ENCODE measurements at places on chromosomes 1 and 21.
A peak's percentile ranks its signal among the peaks of the same experiment; 100 is the strongest.

GRCh38 chr1:246577720-246578106, 11.5 kb downstream of the CNST start:
- peak; percentile 38 for DNase-seq

DNA sequence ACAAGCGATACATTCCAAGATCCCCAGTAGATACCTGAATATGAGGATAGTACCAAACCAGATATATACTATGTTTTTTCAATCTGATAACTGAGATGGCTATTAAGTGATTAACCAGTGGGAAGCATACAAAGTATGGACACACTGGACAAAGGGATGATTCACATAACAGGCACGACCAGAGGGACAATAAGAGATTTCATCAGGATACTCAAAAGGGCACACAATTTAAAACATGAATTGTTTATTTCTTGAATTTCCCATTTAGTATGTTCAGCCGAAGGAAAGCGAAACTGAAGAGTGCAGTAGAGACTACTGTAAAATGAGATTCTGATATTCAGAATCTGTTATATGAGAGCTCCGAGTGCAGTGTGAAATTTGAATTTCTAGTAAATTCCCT, 10.6 kb downstream of the ZZZ3 start:
- DNase-seq = peak; percentile 53

DNA sequence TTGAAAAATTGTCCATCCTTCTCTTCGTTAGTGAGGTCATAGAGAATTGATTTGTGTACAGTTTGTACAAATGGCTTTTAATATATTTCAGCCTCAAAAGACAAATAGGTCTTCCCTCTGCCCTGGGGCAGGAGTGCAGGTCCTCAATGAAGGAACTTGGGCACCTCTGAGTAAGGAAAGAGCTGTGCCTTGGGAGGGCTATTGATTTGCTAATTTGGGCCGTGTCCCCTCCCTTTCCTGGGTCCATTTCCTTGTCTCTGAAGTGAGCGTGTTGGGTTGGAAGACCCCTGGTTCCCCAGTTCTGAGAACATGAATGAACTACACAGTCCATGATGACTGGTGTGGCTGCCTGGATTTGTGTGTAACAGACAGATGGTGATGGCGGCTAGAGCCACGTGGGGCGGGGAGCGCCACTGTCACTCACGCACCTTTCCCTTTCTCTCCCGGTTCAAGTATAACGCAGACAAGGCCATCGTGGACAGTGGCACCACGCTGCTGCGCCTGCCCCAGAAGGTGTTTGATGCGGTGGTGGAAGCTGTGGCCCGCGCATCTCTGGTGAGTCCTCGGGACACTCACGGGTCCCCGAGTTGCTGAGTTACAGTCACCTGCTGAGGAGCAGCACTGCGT, 71.0 kb upstream of the FAM3B start:
- no peak for DNase-seq

- DNase-seq = no peak
Observed at GRCh38 chr1:233088613-233089012, 138.2 kb downstream of the NTPCR start.

DNA sequence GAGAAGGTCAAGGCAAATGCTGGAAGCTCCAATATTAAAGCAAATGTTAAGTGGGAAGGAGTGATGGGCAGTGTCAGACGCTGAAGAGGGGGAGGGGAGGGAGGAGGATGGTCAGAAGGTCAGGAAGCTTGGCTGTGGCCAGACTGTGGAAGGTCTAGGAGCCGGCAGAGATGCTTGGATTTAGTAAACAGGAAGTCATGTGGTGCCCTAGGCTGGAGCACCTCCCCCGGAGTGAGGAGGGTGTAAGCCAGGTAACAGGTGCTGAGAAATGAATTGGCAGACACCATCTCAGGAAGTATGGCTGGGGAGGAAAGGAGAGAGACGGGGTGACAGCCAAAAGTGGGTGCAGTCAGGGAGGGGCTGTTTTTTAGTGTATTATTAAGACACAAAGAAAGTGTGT, 17.7 kb downstream of the CSMD2 start:
- no peak for DNase-seq

DNA sequence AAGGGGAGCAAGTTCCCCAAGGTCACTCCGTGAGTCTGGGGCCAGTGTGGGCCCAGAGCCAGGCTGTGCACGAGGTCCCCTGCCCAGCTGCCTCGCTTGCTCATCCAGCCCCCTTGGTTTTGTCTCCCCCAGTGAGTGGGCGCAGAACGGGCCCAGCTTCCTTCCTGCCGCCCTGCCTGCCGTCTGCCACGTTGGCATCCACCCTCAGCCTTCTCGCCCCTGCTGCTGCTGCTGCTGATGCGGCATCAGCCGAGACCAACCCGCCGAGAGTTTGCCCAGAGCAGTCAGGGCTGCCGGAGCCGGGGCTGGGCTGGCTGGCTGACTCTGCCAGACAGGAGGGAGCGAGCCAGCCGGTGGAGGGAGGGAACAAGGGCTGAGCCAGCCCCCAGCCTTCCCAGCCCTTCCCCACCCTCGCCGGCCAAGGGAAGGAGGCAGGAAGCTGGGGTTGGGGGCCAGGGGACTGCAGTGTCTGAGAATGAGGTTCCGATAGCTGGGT, 31.4 kb upstream of the WASF2 start:
- no peak for DNase-seq

DNA sequence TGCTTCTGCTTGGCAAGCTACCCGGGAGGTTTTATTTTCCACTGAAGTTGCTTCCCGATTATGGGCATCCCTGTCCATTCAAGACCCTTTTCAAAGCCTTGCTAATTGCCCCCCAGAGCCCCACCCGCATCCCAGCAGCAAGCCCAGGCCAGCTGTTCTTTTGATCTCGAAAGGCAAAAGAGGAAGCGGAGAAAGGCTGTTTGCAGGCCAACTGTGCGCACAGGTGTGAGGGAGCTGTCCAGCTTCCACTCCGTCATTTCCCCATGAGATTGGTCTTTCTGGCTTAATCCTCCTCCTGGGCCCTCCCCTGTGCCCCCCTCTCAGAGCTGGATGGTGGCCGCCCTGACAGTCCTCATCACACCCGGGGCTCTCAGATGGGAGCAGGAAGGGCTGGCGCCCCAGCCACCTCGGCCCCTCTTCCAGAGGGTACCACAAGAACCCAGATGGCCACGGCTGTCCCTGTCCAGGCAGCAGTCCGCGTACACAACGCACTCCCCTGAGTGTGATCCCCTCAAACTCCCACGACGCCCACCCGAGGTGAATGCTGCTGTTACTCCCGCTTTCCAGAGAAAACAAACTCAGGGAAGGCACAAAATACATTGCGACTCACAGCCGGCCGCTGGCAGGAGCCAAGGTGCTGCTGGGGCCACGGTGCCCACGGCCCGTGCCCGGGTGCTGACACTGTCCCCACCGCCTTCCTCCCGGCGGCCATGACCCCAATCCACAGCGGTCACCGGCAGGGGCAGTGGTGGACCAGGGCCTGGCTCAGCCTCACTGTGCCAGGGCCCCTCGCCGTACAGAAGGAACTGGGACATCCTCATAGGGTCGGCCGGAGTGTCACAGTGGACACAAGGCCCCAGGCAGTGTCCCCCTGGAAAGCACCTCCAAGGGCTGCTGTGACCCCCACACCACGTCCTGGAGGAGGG, 121.9 kb downstream of the CRYAA start:
- DNase-seq = no peak

DNA sequence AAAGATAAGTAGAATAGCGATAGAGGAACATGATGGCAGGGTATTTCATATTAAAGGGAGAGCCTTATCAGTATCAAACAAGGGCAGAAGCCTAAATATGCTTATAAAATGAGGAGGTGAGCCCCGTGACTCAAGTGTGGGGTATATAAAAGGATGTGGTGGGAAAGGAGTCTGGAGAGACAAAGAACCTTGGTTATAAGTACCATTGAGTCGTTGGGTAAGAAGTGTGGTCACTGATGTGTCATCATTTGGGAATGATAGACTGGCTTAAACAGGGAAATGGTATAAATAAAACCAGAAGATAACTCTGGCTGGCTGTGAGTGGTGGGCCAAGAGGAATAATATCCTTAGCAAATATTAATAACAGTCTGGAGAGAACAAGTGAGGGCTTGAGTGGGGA, 10.9 kb upstream of the CD5L start:
- DNase-seq = peak; percentile 34

GRCh38 chr1:83822208-83822607, 176.7 kb downstream of the TTLL7 start:
- DNase-seq = no peak

- DNase-seq = no peak
Observed at GRCh38 chr1:198986036-198986435, 347.2 kb downstream of the PTPRC start.

DNA sequence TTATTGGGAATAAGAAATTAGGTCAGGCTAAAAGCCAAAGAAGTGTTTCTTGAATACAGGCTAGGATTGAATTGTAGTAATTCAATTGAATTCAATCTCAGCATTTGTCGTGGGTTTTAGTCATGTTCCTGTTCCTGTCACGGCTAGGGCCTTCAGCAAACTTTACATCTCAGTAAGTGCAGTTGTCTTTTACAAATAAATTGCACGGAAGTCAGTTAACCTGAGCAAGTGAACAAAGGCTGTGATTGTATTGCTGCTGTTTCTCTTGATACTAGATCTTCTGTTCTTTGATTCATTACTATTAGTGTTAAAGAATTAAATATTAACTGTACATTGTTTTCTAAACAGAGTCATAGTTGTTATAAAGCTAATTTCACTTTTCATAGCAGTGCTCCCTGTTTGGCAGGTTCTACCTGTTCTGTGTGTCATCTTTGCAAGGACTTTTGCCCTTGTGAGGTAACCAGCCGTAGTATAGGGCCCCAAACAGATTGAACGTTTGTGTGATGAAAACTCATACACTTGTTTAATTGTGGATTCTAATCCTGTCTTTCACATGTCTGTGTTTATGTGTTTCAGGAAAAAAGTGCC, 164.4 kb downstream of the EDEM3 start:
- no peak for DNase-seq

- DNase-seq = peak; percentile 25
Observed at GRCh38 chr1:232554409-232554808, 75.5 kb downstream of the SIPA1L2 start.

- peak; percentile 18 for DNase-seq
Observed at GRCh38 chr1:16006552-16007485, 2.8 kb downstream of the SRARP start.

GRCh38 chr1:208131621-208132286, 112.4 kb downstream of the PLXNA2 start:
- no peak for DNase-seq

DNA sequence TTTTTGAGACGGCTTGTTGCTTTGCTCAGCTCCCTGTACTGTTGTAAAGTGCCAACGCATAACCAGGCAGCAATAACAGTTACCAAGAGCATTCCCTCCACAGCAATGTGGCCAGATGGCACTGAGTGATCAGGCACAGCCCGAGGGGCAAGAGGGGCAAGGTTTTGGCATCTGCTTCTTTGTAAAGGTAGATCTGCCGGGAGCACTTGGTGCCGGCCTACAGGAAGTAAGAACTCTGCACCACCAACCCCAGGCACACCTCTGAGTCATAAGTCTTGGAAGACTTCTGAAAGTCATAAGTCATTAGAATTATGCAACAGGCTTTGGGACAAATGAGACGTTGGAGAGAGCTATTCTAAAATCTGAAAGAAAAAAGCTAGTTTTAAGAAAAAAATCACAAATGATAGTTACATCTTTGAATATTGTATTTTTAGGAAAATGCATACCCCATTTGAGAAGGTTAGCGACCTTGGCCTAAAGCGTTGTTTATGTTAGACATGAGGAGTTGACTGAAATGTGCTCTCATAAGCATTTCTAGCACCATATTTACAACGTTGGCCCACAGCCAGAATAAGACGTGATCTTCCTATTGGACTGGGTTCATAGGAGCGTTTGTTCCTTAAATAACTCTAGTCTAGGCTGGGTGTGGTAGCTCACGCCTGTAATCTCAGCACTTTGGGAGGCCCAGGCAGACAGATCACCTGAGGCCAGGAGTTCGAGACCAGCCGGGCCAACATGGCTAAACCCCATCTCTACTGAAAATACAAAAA, 37.7 kb upstream of the MAP10 start:
- peak; percentile 74 for DNase-seq

GRCh38 chr1:41751804-41752513, 166.8 kb downstream of the HIVEP3 start:
- DNase-seq = peak; percentile 92

- no peak for DNase-seq
Observed at GRCh38 chr21:31505975-31506374, 153.5 kb upstream of the SOD1 start.

DNA sequence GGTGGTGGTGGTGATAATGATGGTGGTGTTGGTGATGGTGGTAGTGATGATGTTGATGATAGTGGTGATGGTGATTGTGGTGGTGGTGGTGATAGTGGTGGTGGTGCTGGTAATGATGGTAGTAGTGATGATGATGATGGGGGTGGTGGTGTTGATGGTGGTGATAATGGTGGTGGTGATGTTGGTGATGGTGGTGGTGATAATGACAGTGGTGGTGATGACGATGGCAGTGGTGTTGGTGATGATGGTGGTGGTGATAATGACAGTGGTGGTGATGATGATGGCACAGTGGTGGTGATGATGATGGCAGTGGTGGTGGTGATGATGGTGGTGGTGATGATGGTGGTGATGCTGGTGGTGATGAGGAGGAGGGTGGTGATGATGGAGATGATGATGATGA, 7.0 kb upstream of the AJAP1 start:
- no peak for DNase-seq

GRCh38 chr21:18252256-18252655, 7.6 kb downstream of the CHODL start:
- DNase-seq = no peak

DNA sequence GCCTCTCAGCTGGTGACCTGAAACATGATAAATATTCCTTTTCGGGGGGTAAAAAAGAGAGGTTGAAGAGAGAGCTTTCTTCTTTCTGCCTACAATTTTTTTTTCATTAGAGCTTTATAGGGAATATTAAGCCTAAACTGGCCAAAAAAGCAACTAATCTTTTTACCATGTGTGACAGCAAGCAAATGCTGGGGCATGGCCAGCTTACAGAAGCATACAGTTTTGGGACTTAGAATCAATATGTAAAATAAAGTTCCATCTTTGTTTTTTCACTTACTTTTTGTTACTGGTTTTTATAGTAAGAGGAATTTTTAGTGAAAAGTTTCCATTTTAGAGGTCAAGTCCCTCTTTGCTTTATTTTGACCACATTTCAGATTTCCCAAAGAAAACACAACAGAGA, 301.2 kb upstream of the DEPDC1 start:
- DNase-seq = no peak

DNA sequence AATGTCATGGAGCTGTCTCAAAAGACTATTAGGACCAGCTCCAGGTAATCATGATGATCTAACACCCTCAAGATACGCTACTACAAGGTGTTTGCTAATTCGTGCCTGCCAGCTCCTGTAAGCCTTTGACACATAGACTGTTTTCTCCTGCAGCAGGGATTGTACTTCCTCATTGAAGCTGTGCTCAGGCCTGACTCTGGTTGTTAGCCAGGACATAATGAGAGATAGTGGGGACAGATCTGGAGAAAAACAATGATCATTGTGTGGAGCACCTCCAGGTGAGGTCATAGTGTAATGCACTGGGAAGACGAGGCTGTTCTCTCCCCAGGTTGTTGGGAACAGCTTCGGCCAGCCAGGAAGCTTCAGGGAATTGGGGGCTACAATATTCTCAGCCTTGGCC, 94.6 kb downstream of the SETD4 start:
- DNase-seq = no peak

- DNase-seq = no peak
Observed at GRCh38 chr1:180175291-180175690, 20.6 kb downstream of the QSOX1 start.

Data from IMR-90 (cell line).